ENCODE measurements at places on chromosomes 5 and 9. TPM values are rescaled to one million over a fixed set of nuclear protein-coding genes. Genes with fewer than 3 reads are reported as not detected.

FCN2 gene
- total RNA-seq, result not detected

CARTPT gene
- not detected for total RNA-seq

CATSPER3 gene
- 0.70 TPM for total RNA-seq

SLC1A3 gene
- 2.2 TPM for total RNA-seq

PRDM9 gene
- total RNA-seq, result not detected

NKD2 gene
- 1.6 TPM for total RNA-seq

LRRC19 gene
- total RNA-seq, result 98.5 TPM

FOXI1 gene
- 0.21 TPM for total RNA-seq

FOXB2 gene
- not detected for total RNA-seq

NIPAL4 gene
- 0.84 TPM for total RNA-seq

TOR2A gene
- total RNA-seq, result 32.0 TPM

OSMR gene
- total RNA-seq, result 6.9 TPM

ALG2 gene
- total RNA-seq, result 28.5 TPM

TXNDC8 gene
- not detected for total RNA-seq

GRCh38 chr9:13816837-13817236, 497.1 kb downstream of the NFIB start:
- no peak for DNase-seq

- no peak for DNase-seq
These were observed 28.6 kb upstream of the GTF2H2C start for GRCh38 chr5:69531406-69531801.

DNA sequence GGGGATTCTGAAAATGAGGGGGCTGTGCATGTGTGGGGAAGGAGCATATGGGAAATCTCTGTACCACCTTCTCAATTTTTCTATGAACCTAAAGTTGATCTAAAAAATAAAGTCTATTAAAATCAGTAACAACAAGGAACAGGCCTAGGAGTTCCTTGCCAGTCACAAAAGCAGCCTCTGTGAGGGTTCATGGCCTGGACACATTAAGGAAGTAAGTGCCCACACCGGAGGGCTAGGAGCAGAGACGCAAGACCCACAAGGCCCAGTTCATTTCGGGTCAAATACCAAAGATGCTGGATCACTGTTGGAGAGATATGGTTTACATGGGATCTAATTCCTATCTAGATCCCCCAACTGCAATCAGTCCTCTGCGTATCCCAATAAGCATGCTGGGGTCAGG, 88.4 kb downstream of the SEMA4D start:
- no peak for DNase-seq

- no peak for DNase-seq
These were observed 5.2 kb upstream of the FBP1 start for GRCh38 chr9:94644543-94644942.

- no peak for DNase-seq
These were observed 10.2 kb downstream of the ABL1 start for GRCh38 chr9:130845254-130845653.

- DNase-seq, result peak; percentile 85
These were observed at the start of gene ZBED3 for GRCh38 chr5:77086689-77087483. Gene ZBED3 (minus strand): TSS chr5:77087285. CDS start chr5:77077878, 9,407 bp downstream.

- DNase-seq, result no peak
These were observed 30.7 kb downstream of the ENHO start for GRCh38 chr9:34492051-34492450.

DNA sequence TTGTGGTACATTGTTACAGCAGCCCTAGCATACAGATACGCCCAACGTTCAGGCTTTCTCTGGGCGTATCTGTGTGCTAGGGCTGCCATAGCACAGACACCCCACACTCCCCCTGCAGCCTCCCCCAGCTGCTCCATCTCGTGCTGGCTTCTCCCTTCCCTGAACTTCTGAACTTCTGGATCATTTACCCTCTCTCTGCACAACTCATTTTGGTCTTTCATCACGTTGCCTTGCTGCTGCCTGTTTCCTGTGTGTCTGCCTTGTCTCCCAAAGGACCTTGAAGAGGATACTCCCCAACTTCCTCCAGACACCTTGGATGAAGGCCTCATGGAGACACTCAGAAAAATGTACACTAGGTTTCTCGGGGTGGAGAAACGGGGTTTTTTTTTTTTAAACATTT, 37.3 kb downstream of the SLIT3 start:
- no peak for DNase-seq

GRCh38 chr9:80437091-80437640, 865.4 kb downstream of the TLE4 start:
- no peak for DNase-seq

- no peak for DNase-seq
These were observed 538.3 kb downstream of the CSNK1G3 start for GRCh38 chr5:124050120-124050770.

- DNase-seq, result no peak
These were observed 70.8 kb downstream of the SERINC5 start for GRCh38 chr5:80185095-80185494.

- DNase-seq, result no peak
These were observed 78.4 kb upstream of the ITGA1 start for GRCh38 chr5:52709167-52709925.

DNA sequence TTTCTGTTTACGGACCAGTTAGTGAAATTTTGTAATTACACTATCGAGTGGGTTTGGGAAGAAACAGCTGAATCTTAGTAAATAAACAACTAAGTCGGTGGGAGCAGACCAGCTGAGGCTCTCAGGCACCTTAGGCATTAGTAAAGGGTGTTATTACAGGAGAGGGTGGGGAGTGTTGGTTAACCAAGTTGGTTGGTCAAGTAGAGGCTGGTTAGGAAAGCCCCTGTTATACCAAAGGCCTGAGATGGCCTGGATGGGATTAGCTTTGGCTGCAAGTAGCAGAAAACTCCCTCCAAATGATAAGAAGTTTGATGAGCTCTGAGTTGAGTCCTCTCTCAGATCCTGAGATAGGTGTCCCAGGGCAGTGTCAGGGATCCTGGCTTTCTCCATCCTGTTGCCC, 81.3 kb downstream of the PPARGC1B start:
- DNase-seq, result no peak

DNA sequence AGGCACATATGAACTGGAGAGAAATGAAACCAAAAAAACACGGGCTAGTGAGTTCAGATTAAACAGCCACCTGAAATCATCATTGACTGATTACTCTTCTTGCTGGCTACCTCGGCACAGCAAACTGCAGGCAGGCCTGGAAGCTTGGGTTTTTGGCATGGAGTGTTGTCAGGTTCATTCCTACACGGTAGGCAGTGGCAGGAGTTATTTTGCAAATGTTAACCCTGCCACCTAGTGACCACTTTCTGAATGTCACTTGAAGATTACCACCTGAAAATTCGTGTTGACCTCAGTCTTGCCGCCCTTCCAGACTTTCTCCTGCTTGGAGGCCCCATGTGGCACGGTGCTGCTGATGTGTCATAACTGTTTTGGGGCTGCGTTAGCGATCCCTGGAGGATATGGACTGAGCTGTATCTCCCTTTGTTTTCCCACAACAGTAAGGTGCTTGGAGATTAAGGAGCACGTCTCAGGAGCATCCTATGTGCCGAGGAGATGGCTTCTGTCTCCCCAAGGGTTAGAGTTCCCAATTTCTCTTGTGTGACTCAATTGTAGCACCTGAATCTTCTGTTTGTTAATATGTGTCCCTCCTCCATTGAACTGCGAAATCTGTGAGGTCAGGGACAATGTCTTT, 12.7 kb upstream of the CD180 start:
- peak; percentile 47 for DNase-seq

GRCh38 chr9:132946631-132947295, 2.3 kb upstream of the TSC1 start:
- DNase-seq, result no peak

DNA sequence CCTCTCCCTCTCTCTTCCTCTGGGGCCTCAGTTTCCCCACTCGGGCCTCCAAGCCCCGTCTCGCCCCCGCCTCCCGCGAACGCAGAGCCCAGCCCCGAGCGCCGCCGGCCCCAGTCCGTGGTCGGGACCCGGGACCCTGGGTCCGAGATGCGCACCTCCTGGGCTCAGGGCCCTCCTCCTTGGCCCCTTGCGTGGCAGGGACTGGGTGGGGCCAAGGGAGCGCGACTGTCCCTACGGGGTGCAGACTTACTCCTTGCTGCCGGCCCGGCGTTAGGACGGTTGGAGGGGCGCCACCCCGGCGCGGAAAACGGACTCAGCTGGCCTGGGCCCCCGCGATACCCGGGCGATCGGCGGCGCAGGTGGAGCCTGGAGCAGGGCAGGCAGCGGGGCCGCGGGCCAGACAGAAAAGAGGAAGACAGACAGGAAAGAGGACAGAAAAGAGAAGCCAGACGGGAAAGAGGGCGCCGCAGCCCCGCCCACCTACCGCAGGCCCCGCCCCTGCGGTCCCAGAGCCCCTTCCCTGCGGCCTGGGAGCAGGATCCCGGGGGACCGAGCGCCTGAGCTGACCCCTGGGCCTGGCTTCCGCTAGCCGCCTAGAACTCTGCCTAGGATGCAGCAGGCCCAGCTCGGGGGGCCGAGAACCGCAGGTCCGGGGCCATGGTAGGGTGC, at the start of gene GBGT1:
GBGT1 (minus strand) TSS at position 411 of the 669 bp plus-strand sequence. CDS start 1,502 bp downstream, outside the sequence.
- peak; percentile 75 for DNase-seq

DNA sequence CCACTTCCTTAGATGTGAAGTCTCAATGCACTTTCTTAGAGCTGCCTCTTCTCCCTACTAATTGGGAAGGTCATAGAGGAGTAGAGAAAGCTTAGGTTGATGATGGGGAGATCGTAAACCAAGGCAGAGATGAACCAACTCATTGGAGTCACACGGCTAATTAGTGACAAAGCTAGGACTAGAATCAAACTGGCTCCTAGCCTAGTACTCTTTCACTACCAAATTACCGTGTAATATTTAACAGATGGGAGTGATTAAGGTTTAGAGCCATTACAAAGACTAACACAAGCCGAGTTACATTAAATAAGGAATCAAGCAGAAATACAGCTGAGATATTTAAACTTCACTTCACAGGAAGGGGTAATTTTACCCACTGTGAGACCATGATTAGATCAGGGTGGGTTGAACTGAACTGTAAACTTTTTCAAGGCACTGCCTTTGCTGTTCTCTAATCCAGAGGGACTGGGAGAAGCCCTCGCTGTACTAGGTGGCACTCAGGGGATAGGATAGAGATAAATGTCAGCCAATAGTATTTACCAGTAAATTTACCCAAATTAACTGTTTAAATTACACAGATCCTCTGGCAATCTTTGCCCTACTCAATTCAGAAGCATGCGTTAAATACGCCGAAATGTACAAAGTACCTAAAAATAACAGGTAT, 166.4 kb upstream of the PIK3R1 start:
- no peak for DNase-seq

DNA sequence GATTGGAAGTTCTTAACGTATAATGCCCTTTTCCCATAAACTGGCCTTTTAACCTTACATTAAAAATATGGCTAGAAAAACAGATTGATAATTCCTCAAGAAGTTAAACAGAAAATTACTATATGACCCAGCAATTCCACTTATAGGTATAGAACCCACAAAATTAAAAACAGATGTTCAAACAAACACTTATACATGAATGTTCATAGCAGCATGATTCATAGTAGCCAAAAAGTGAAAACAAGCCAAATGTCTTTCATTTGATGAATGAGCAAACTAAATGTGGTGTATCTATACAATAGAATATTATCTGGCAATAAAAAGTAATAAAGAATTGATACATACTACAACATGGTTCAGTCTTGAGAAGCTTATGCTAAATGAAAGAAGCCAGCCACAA, 35.5 kb downstream of the POU5F2 start:
- DNase-seq, result no peak

DNA sequence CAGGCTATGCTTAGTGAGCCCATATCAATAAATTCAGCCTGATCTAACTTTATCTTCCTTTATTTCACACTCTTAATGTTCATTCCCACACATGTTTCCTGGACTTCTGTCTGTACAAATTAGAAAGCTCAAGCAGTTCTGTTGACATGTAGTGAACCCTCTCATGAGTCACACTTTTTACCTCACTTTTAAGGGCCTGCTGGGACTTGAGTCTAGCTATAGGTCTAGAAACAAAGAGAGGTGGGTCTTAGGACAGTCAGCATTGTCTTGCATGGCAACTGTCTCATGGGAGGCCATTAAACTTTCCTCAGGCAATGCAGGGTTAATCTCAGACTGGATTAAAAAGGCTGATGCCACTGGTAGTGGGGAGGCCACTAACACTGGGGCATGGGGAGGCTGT, 8.6 kb upstream of the CCNH start:
- no peak for DNase-seq

DNA sequence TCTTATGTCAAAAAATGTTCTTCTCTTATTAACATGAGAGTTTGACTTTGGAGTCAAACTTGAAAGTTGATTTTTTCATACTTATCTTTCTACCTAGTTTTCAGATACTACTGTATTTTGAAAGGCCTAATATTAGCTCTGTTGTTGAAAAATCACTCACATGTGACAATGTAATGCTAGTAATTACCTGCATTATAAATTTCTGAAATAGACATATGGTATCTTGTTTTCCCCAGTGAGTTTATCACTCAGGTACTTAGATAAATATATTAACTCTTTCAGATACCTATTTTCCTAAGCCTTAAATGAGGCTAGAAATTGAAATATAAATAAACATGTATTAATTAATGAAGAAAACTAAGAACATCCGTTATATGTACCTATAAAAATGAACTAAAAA, 2089.3 kb downstream of the MAT2B start:
- DNase-seq, result no peak

GRCh38 chr9:14245901-14246525, 67.9 kb downstream of the NFIB start:
- no peak for DNase-seq

GRCh38 chr9:75855509-75855908, 35.0 kb upstream of the PCSK5 start:
- no peak for DNase-seq

- DNase-seq, result no peak
These were observed 28.2 kb upstream of the LPAR1 start for GRCh38 chr9:111066468-111066867.

DNA sequence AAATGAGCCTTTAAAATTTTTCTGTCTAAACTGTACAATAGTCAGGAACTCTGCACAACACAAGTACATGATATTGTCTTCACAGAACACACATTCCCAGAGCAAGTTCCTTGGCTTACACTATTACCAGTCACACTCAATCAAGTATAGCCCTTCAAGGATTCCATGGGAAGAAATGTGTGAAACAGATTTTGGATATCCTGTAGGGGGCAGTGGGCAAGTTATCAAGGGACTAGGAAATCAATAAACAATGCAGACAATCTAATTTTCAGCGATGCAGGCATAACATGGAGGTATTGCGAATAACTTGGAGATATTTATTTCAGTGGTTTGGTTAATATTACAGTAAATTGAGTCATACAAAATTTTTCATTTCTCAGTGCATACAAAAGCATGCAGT, 1171.5 kb upstream of the NUDT12 start:
- no peak for DNase-seq

- no peak for DNase-seq
These were observed 15.9 kb downstream of the FLT4 start for GRCh38 chr5:180633283-180634177.
